CD4-positive, alpha-beta memory T cell (primary cell): ENCODE measurements at places on chromosomes 7 and 10. TPM values are rescaled to one million over a fixed set of nuclear protein-coding genes. Genes with fewer than 3 reads are reported as not detected.

ANKRD2 gene
- not detected for total RNA-seq

ELFN1 gene
- 0.12 TPM for total RNA-seq

DNA sequence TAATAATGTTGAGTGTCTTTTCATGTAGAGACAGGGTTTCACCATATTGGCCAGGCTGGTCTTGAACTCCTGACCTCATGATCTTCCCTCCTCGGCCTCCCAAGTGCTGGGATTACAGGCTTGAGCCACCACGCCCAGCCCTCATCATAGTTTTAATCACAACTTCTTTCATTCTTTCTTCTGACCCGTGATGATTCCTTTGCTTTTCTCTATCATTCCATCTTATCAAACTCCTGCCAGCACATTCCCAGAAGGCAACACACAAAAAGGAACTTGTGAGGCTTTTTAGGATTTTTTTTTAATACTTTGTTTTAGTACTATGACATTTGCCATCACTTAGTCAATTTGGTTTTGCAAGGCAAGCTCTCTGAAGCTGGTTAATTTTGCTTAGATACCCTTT lies 77.5 kb upstream of the MEOX2 start:
- DNase-seq = no peak

DNA sequence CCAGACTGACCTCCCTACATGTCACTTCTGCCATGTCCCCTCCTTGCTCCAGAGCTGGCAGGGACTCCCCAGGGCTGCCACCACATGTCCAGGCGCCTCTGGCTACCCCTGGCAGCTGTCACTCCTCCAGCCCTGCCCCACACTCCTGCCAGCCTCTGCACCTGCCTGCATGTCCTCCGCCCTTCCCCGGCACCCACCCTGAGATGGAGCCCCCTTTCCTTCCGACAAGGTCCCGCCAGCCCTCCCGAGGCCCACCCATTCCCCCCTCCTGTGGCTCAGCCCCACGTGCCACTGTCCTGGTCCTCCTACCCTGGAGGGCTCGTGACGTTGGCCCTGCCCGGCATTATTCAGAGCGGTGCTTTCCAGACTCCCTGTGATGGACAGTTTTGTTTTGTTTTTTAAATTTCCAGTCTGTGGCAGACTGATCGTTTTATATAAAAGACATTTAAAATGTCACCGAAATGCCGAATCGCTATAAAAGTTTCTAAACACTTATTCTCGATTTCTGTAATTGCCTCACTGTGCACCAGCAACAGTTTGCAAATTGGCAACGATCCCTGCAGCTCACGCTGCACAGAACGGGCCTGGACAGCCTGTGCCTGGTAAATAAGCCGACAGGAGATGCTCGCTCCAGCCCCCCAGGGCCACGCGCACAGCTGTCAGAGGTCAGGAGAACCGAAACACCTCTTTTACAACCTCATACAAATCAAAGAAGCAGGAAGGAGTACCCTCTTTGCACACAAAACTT lies 111.1 kb upstream of the SH2B2 start:
- DNase-seq = no peak
